ENCODE measurements at places on chromosomes 3 and 15.

DNA sequence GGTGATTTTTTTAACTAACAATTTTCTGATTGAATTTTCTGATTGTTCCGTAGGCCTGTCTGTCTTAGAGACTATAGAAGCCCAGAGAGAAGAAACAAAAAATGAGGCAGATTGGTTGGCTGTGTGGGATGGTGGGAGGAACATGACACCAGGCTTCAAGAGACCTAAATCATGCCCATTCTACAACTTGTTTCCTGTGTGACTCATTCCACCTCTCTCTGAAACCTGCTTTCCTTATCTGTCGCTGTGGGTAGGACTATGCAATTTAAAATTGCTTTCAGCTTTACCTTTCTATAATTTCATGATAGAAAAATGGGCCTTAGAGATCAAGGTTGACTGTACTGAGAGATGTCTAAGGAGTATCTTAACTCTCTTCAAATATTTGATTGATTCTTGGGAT is 44.5 kb downstream of the OXNAD1 start:
- no peak for DNase-seq

- DNase-seq: no peak
These were observed 172.3 kb upstream of the UBE2E1 start for GRCh38 chr3:23633261-23633960.

GRCh38 chr3:62525281-62525680 is 151.9 kb upstream of the FEZF2 start:
- DNase-seq: no peak

DNA sequence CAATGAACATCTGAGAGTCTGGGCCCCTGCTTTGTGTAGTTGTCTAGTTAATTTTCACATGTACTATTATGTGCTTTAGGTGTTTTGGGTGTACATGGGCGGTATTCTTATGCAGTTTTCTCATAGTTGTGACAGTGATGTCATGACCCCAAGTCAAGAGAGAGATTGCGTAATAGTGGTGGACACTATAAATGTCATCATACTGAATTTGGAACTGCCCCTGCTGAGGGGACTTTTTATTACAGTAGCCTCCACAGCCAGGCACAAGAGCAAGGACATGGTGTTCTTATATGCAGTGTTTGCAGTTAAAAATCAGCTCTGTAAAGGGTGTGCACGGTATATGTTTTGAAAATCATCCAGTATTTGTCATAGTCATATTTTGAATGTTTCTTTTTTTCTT is 29.5 kb downstream of the ABHD2 start:
- DNase-seq: no peak

DNA sequence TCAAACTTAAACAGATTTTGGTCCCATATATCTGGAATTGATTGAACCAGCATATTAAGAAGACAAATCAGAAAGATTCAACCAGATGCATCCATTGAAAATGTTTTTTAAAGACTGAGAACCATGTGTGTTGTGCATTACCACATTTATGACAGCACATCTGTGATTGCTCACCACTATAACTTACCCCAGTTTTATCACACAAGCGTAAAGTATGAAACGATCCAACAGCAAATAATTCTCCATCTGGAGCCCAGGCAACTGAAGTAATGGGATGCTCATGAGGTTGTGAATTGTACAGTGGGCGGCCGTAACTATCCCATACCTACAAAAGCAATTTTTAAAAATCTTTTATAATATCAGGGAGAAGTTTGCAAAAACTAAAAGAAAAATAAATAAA is 43.2 kb downstream of the IFT80 start:
- DNase-seq: no peak

DNA sequence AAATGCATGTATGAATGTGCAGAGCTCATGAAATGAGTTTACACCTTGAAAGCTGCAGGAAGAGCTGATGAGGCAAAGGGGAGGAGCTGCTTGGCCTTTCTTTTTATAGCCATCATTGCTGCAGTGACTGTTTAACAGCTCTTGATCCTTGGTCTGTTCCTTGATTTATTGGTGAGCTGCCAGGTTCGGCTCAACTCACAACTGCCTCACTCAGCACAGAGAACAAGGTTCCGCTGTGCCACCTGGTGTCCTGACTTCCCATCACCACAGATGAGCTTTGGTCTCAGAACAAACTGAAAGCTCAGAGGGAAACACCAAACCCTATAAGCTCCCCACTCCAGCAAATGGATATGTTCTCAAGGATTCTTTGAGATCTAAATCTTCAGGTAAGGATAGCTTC is 626.1 kb downstream of the MAGI1 start:
- no peak for DNase-seq

- no peak for DNase-seq
These were observed 25.5 kb downstream of the MGLL start for GRCh38 chr3:127796831-127797150.

Data from activated CD8-positive, alpha-beta memory T cell treated with anti-CD3 and anti-CD28 coated beads for 1 hour (primary cell).